ENCODE measurements at places on chromosomes 13 and 19.

- no peak for DNase-seq
- no peak overlapping the region for H3K27ac ChIP-seq
- H3K4me3 ChIP-seq, result no peak overlapping the region
- peaks cover 59% of the 10 kb centered on the region for H3K36me3 ChIP-seq
- no peaks in the 10 kb centered on the region for H3K27me3 ChIP-seq
These were observed 2.1 kb downstream of the P2RY11 start for GRCh38 chr19:10113592-10113963.

DNA sequence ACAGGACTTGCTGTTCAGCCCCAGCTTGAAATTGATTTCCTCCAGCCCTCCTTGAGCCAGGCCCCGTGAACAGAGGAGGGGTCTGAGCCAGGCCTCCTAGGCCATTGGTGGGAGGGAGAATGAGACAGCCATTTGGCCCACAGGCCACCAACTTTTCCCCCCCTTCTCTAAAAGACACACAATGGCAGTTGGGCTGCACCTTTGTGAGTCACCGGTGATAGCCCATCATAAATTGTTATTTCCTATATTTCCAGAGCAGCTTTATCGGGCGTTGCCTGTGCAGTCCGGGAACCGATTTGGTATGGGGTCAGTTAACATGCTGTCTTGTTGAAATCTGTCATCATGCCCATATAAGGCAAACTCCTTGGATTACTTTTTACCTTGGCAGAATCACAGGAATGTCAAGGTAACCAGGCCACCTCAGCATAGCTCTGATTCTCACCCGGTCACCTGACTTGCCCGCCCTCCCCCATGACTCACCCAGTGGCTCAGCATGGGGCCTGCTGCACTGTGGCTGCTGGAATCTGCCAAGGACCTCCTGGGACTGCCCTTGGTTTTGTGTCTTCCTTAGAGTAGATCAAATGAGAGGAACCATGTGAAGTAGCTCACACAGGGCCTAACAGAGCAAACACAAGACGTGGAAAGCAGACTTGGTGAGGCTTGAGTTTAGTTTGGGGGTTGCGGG lies 36.1 kb downstream of the ACTN4 start:
- H3K4me1 ChIP-seq, result peaks cover 98% of the 10 kb centered on the region
- H3K27ac ChIP-seq, result peak overlapping the region; percentile 99
- H3K4me3 ChIP-seq, result peak overlapping the region; percentile 24
- no peaks in the 10 kb centered on the region for H3K27me3 ChIP-seq
- DNase-seq, result no peak

DNA sequence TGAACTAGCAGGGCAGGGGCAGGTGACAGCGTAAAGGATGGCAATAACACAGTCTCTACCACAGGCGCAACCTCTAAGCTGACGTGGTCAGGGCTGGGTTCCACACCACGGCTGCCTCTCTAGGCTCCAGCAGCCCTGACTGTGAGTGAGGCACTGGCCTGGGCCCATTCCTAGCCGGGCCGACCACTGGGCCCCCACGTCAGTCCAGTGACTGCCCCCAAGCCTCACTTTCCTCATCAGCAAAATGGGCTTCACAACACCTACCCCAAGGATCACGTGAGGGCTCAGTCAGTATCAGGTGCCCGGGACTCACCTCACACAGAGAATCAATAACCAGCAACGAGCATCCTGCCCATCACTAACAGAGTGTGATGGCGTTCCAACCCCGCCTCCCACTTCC lies 5.2 kb downstream of the ZFR2 start:
- H3K27ac ChIP-seq, result no peak overlapping the region
- H3K4me3 ChIP-seq, result no peak overlapping the region
- H3K4me1 ChIP-seq, result no peaks in the 10 kb centered on the region
- peaks cover 8% of the 10 kb centered on the region for H3K27me3 ChIP-seq
- H3K36me3 ChIP-seq, result no peaks in the 10 kb centered on the region

- no peaks in the 10 kb centered on the region for H3K4me1 ChIP-seq
- H3K4me3 ChIP-seq, result no peak overlapping the region
- no peaks in the 10 kb centered on the region for H3K36me3 ChIP-seq
- H3K27me3 ChIP-seq, result peaks cover 7% of the 10 kb centered on the region
- no peak for DNase-seq
These were observed 757 bp downstream of the FBN3 start for GRCh38 chr19:8148410-8149260.

DNA sequence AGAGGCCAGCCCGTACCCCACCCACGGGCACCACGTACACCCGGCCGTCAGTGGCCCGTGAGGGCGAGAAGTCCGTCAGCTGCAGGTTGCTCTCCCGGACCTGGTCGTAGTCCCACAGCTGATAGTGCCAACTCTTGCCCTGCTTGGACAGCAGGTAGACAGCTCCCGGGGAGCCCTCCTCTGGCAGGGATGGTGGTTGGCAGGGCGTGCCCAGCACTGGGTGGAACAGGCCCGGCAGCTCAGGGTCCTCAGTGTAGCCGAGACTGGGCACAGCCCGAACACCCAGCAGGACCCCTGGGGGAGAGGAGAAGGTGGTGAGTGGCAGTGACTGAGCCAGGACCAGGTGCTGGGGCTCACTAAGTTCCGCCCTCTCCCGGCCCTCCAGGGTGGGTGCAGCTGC lies 7.8 kb downstream of the ACTMAP start:
- H3K27ac ChIP-seq, result no peak overlapping the region
- H3K4me3 ChIP-seq, result no peak overlapping the region
- no peaks in the 10 kb centered on the region for H3K27me3 ChIP-seq

- H3K27ac ChIP-seq, result no peak overlapping the region
- no peak for DNase-seq
- no peak overlapping the region for H3K4me3 ChIP-seq
- H3K36me3 ChIP-seq, result no peaks in the 10 kb centered on the region
- H3K4me1 ChIP-seq, result no peaks in the 10 kb centered on the region
These were observed 10.5 kb upstream of the MIER2 start for GRCh38 chr19:355134-355533.

Data from thoracic aorta (tissue), 2 donors.